ENCODE measurements at places on chromosomes 4 and X.

GRCh38 chrX:34884817-34885216 lies 57.8 kb upstream of the FAM47B start:
- no peak for DNase-seq

DNA sequence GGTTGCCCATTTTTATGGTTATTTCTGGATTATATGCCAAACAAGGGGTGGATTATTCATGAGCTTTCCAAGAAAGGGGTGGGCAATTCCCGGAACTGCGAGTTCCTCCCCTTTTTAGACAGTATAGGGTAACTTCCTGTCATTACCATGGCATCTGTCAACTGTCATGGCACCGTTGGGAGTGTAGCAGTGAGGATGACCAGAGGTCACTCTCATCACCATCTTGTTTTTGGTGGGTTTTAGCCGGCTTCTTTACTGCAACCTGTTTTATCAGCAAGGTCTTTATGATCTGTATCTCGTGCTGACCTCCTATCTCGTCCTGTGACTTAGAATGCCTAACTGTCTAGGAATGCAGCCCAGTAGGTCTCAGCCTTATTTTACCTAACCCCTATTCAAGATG lies 57.6 kb downstream of the SH3KBP1 start:
- no peak for DNase-seq

DNA sequence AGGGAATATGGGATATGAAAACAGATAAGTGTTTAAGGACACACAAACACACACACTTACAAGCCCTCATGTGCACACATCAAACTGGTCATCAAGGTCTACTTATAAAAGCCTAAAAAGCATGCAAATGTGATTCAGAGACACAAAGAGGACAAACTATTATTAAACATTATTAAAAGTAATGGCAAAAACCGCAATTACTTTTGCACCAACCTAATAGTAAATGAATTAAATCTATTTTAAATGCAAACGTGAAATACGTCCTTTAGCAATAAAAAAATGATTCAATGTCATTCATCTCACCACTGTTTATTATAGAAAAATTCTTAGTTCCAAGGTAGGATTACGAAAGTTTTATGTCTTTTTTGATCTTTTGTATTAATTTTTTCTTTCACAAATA lies 91.1 kb upstream of the ARMCX2 start:
- no peak for DNase-seq

DNA sequence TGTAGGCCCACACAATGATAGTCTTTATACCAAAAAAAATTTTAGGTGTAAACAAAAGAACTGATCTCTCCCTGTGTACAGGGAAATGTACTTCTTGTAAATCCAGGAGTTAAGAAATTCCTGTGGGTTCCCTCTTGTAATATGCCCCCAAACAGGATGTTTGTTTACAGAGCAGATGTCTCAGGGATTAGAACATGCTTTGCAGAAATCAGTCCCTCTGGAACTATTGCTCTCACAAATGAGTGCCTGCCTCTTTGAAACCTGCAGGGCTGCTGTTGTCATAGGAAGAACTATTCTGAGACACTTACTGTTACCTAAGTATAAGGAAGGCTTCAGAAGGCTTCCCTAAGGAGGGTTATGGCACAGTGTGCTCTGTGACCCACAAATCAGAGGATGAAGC lies 35.6 kb downstream of the PAK3 start:
- no peak for DNase-seq

DNA sequence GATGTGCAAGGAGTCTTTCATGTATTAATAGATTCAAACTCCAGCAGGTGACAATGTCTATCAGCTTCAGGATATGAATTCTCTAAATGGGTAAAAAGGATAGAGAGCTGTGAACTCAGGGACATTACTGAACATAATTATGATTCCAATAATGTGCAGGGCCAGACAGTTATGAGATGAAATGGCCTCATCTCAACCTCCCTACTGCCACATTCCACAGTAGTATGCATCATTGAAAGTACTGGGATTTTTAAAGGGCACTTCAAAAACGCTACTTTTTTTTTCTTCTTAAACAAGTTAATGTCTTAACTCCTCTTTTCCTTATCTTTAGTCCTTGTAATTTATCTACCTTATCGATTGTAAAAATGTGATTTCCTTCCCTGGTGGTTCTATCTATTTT lies 202.0 kb downstream of the APBB2 start:
- DNase-seq, result no peak

GRCh38 chrX:14010566-14010965 lies 19.1 kb downstream of the GEMIN8 start:
- no peak for DNase-seq

DNA sequence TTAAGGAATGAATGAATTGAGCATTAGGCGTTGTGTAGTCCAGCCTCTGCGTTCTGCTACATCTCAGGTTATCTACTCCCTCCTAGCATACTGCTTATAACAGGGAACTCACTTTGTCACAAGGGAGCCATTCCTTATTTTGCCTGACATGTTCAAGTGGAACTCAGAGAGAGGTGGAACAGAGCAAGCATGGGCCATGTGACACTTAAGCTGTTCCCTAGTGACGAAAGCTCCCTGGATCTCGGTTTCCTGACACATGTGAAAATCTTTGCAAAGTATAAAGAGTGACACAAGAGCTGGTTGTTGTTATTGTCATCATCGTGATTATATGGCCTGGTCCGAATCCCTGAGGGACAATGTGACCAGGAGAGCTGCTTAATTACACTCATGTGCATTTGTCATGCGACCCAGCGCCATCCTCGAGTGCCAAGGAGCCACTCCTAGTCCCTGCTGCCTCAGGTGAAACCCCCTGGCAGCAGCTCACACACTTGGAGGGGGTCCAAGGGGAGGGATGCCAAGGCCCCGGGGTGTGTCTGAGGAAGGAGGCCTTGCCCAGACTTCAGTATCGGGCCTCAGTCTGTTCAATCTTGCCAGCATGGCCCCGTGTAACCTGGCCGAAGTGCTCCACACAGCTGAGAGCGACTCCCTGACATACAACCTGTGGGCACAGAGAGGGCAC lies 98.5 kb upstream of the MAP3K15 start:
- DNase-seq, result no peak

DNA sequence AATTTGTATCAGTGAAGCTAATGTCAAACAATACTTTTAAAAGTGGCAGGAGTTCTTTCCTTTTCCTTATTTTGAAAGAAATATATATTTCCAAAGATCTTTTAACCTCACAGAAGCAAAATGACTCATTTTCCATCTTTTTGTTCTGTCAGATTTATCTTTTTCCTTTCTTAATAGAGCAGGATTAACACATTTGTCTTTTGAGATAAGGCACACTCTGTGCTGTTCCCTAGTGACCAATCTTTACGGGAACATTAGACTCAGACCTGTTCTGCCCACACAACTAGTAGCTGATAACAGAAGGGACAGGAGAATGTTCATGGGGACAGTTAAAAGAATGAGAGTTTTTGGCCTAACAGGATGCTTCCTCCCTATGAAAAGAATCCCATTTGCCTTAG lies 381.2 kb downstream of the STPG2 start:
- DNase-seq, result no peak

- no peak for DNase-seq
These were observed 28.3 kb downstream of the ARHGAP10 start for GRCh38 chr4:147760176-147760575.

DNA sequence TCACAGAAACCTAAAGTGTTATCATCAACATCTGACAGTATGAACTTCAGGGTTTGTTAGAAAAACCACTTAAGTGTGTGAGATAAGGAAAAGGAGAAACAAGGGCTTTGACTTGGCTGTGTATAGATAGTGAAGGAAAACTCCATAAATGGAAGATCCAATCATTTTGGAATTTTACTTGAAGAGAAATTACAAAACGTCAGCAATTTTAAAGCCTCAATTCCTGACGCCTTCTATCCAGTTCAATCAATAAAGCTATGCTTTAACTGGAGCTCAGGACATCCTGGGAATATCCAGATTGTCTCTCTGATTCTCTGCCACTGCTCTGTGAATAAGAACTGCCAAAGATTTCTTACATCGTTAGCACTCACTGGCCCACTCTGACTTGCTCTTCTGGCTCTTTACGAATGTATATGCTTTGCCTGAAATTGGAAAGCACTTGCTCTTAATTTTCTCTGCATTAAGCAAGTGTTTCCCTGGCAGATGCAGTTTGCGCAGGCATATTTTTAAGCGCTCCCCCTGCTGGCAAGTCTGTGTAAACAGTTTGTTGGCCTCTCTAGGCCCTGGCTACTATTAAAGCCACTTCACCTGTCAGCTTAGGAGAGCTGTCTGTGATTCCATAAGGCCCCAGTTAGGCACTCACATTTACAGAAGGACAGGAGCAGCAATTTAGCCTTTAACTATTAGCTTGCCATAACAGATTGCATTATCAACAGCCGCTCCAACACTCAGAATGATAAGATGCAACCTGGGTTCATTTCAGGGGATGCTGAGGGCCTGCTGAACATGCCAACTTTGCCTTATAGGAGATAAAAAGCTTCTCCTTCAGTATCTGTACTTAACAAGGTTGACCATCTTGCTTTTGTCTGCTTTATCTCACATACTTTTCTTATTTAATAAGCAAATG lies 251.4 kb upstream of the DDX53 start:
- DNase-seq, result peak; percentile 8

DNA sequence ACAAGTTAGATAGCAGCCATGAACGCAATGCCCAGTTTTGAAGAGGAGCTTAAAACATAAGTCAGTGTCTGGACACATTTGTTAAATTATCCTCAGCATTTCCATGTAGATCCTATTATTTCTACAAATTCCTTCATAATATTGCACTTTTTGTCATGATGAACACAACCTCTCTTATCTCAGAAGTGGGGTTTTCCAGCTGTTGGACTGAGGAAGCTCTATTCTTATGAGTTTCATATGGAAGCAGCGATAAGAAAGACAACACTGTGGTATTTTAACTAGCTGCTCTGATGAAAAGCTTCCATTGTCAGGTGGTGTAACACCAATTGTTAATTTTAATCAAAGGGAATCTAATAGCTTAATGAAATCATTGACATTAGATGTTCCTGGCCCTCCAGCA lies 308.7 kb downstream of the GBA3 start:
- DNase-seq, result no peak

DNA sequence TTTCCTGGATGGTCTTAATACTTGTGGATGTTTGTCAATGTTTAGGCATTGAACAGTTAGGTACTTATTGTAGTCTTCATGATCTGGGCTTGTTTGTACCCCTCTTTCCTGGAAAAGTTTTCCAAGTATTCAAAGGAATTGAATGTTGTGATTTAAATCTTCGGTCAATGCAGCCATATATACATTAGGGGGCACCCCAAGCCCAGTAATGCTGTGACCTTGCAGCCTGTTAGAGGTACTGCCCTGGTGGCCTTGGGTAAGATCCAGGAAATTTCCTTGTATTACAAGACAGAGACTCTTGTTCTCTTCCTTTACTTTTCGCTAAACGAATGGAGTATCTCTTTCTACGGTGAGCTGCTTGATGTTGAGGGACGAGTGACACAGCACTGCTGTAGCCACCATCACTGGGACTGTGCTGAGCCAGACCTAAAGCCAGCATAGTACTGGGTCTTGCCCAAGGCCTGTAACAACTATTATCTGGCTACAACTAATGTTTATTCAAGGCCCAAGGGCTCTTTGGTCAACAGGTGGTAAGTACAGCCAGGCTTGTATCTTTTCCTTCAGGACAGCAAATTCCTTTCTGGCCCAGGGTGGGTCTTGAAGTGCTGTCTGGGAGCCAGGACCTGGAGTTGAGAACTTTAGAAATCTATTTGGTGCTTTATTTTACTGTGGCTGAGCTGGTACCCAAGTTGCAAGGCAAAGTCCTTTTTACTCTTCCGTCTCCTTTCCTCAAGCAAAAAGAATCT lies 118.3 kb upstream of the ATOH1 start:
- no peak for DNase-seq

GRCh38 chr4:47776353-47776752 lies 61.5 kb downstream of the CORIN start:
- DNase-seq, result no peak

DNA sequence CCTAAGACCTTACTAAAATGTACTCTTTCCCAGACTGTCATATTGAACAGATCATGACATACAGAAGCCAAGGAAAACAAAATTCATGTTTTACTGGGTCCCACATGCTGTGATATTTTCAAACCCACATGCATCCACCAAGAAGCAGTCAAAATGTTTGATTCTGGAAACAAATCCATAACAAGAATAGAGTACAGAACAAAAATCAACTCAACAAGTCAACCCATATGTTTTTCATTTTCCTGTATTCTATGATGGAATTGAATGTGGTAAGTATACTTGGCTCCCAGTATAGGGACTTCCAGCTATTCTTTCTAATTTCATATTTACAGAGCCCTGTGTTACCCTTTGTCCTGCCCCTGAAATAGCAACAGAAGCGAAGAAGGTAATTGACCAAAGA lies 106.8 kb downstream of the COL25A1 start:
- no peak for DNase-seq

GRCh38 chr4:26863512-26863911 lies 2.9 kb downstream of the STIM2 start:
- no peak for DNase-seq

GRCh38 chr4:125390727-125391126 lies 76.0 kb downstream of the FAT4 start:
- no peak for DNase-seq

- DNase-seq, result no peak
These were observed 26.3 kb downstream of the CXCL1 start for GRCh38 chr4:73895201-73896175.

GRCh38 chrX:2446815-2447214 lies 54.0 kb downstream of the DHRSX start:
- no peak for DNase-seq

DNA sequence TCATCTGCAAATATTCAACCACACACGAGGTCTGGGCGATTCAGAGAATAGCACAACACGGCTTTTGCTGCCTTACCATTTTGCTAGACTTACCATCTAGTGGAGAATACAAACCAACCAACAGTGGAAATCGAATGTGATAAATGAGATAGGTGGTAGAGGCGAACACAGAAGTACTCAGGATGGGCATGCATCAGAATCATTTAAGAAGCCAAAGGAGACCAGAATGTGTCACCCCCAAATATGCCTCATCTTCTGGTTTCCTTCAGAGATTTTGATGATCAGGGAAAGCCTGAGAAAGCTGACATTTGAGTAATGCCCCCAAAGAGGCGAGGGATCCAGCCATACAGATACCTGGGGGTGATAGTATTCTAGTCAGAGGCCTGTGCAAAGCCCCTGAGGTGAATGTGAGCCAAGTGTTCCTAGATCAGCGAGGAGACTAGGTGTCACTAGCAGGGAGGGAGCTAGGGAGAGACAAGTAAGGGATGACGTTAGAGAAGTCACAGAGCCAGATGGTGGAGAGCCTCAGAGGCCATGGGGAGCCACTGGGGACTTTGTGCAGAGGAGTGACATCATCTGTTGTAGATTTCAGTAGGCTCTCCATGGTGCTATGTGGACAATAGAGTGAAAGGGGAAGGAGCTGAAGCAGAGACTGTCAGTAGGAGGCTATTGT lies 1.7 kb downstream of the MTMR1 start:
- DNase-seq, result peak; percentile 18

- no peak for DNase-seq
These were observed 28.2 kb upstream of the TLR2 start for GRCh38 chr4:153655928-153656327.

Measured in germinal center (tissue), 1 donor.